ENCODE measurements at places on chromosomes 13 and 19.
A peak's percentile ranks its signal among the peaks of the same experiment; 100 is the strongest.

DNA sequence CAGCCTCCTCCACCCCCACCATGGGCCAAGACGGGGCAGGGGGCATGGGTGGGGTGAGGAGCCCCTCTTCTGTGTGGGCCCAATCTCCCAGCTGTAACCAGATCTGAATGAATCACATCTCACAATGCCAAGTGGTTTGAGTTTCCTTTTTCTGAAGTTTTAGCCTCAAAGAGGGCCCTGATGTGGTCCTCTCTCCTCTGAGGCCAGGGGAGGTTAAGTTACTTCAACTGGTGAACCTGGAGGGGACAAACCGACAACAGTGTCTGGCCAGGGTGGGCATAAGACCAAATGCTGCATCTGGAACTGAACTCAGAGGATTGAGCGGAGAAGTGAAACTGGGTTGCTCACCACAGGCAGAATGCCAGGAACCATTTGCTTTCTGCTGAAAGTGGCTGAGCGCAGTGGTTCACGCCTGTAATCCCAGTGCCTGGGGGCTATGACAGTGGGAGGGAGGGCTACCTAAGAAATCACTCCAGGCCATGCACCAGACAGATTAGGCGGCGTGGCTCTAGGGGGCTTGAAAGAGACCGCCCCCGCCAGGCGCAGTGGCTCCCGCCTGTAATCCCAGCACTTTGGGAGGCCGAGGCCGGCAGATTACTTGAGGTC, 15.4 kb upstream of the IRGC start:
- peak; percentile 66 for DNase-seq

DNA sequence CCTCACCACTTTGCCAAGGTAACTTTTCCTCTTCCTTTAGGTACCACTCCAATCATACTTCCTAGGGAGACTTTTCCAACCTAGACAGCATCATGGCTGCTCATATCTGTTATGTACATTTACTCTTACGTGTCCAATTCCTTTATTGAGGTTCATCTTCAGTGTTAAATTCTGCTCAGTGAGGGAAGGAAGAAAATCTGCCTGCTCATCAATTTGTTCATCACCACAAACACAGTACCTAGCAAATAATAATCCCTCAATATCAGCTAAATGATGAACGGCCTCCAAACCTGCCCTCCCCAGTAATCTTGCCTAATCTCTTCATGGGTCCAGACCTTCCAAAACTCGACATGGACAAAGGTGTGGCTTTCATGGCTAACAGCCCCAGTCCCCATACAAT, 380.8 kb downstream of the KCTD12 start:
- no peak for DNase-seq

DNA sequence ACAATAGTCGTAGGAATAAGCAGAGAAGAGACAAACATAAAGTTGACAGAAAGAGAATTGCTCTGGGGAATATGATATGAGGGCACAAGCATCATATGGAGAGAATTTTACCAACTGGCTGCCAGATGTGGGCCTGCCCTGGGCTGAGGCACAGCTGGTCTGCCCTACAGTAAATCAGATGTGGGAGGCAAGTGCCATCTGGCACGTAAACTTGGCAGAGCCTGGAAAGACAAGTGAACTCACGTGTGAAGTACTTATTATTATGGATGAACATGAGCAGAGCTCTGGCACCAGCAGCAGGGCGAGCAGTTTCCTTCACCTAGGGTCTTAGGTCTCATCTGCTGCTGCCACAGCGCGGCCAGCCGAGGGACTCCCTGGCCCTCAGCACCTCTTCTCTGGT, 20.6 kb downstream of the PCDH8 start:
- DNase-seq: no peak

DNA sequence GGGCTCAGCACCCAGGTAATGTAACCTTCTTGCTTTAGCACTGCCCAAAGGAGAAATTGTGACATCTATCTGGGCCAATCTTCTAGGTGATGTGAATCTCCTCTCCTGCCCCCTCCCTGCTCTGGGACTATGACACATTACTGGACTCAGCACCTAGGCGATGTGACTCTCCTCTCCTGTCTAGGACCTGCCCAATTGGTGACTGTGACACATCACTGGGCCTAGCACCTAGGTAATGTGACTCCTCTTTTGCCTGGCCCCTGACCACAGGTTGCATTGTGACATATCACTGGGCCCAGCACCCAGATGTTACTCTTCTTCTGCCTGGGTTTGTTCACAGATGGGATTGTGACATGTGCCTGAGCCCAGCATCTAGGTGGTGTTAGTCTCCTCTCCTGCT, 45.0 kb downstream of the ZNF85 start:
- DNase-seq: no peak

- no peak for DNase-seq
Measured at GRCh38 chr13:30128591-30128990, 178.8 kb downstream of the KATNAL1 start.

GRCh38 chr13:25886438-25887214, 165.2 kb downstream of the SHISA2 start:
- peak; percentile 65 for DNase-seq

DNA sequence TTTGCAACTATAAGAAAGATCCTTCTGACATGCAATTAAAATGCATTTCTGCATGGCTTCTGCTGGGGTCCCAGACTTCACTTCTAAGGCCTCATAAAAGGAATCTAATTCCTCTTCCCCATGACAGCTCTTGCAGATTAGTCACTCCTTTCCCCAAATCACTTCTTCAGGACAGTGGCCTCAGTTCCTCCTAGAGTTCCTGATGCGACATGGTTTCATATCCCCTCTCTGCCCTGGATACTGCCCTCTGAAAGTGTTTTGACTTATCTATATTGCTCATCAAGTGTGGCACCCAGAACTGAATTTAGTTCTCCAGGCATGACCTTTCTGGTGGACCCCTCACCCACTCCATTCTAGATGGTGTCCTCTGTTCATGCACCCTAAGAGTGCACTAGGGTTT, 238.1 kb downstream of the FOXO1 start:
- DNase-seq: no peak

DNA sequence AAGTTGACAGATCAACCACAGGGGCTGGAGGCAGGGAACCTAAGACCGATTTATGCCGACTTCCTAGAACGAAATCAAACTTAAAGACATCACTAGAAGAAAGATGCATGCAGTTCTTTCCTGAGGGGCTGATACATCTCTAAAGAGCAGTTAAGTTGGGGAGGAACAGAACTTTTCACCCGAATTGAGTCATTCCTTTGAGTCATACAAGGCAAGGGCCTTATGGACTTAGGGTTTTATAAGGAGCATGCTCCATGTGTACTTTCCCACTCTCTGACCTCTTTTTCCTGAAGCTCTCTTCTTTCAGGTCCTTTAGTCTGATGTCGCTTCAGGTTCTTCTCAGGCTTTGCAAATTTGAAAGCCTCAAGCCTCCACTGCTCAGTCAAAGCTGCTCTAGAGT, 7.9 kb upstream of the FBXL3 start:
- DNase-seq: no peak

- no peak for DNase-seq
Measured at GRCh38 chr13:42405665-42406390, 133.9 kb downstream of the AKAP11 start.

DNA sequence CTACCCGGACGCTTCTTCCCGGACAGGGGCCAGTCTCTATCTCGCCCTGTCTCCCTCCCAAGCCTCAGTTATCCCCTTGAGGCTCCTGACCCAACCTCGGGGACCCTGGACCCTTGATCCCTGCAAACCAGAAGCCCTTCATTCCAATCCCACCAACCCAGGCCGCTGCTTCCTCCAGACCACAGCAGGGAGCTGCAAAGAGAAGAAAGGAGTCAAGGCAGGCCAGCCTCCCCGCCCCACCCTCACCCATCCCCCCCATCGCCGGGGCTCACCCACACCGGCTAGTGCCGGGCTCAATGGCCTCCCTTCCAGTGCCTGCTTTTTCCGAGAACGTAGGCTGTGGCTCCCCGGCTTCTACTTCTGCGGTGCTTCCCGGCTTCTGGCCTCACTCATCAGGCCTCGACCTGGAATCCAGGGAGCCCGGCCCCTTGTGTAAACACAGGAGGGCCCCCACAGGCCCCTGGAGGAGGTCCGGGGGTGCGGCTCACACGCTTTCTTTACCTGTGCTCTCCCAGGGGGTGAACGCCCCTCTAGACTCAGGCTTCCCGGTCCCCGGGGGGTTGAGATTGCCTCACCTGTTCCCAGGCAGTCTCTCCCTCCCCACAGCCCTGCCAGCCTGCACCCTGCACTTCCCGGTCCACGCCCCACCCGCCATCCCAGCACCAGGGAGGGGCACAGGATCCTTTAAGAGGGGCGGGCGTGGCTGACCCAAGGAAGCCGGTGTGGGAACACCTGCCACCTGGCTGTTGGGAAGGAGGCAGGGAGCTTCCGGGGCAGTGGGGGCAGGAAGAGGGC, at the start of gene FAM83E:
FAM83E (minus strand) TSS at position 641 of the 795 bp plus-strand sequence. CDS start 1,704 bp downstream, outside the sequence.
- DNase-seq: no peak

DNA sequence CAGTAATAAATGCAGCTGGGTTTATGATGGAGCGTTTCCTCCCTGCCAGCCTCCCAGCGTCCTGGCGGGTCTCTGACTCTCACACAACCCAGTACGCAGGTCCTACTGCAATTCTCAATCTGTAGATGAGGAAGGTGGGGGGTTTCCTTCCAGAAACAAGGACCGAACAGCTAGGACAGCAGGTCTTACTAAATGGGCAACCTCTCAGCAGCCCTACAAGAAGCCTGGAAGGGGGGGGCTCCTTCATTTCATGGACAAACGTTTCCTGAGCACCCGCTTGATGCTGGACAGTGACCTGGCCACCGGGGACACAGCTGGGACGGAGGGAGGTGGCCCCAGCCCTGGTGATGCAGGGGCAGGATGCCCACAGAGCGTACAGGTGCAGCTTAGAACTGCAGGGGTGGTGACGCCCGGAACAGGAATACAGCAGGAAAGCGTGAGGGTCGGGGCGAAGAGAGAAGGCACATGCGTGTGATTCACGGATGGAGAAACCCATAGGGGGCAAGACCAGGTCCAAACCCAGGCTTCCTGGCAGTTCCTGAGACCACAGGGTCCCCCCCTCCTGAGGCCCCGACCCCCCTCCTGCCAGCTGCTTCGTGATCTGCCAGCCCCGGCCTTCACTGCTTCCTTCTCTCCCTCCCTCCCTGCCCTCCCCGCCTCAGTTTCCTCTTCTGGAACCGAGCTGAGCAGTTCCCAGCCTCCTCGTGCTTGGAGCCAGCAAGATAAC, 732 bp upstream of the C2CD4C start:
- no peak for DNase-seq

- no peak for DNase-seq
Measured at GRCh38 chr19:38564981-38565690, 52.6 kb downstream of the MAP4K1 start.

GRCh38 chr13:92719868-92720267, 506.7 kb upstream of the GPC6 start:
- DNase-seq: no peak

GRCh38 chr13:23956106-23956505, 58.8 kb upstream of the C1QTNF9B start:
- no peak for DNase-seq

GRCh38 chr19:33403221-33403972, 29.9 kb downstream of the CEBPG start:
- DNase-seq: no peak

- no peak for DNase-seq
Measured at GRCh38 chr19:4519521-4520277, 1.4 kb upstream of the PLIN4 start.

- no peak for DNase-seq
Measured at GRCh38 chr13:52599848-52600603, 42.2 kb upstream of the HNRNPA1L2 start.

GRCh38 chr19:3655402-3656072, 28.9 kb upstream of the CACTIN start:
- peak; percentile 61 for DNase-seq

DNA sequence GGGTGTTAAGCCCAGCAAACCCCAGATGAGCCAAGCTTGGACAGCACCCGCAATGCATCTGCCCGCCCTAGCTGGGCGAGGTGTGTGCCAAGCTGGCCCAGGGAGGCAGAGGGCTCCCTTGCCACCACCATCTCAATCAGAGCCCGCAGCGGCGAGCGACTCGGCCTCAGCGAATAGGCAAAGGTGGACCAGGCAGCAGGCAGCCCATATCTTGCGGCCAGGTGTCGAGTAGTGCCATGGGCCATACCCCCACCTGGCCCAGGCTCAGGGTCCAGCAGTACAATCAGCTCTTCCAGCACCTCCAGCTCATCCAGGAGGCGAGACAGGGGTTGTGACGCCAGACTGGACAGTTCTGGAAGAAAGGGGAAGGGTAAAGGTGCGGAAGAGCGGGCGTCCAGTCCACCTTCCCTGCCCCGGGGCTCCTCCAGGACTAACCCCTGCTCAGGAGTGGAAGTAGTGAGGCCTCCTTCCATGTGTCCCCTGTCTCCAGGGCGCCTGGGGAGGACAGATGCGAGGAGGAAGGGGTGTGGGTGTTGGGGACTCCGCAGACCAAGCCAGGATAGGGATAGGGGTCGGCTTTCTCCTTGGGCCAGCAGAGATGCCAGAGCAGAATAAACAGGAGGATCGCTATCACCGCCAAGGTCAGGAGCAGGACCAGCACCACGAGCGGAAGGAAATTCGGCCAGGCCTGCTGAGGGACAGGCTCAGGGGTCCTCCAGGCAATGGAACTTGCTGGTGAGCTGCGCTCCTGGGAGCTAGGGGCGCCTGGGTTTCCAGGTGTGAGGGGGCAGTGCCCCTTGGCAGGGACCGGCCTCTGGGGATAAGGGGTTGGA, 2.8 kb downstream of the IGFLR1 start:
- no peak for DNase-seq

- DNase-seq: no peak
Measured at GRCh38 chr13:84834201-84834600, 951.9 kb upstream of the SLITRK1 start.

DNA sequence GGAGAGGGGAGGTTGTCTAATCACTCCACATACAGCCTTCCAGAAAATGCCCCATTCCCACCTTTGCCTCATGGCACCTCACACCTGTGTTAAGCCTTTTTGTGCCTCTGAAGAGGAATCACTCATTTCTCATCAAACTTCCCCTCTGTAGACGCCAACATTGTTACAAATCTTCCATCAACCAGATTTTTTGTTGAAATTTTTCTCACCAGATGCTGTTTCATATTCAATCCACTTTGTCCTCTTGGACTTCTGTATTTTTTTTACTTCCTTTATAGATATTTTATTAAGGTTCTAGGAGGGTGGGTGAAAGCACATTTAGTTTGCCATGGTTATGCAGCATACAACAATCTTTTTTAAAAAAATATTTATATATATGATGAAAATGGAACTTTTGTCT, 74.0 kb downstream of the RUBCNL start:
- no peak for DNase-seq
